Fibroblast of mammary gland (primary cell): ENCODE measurements at places on chromosomes 2 and 18.

GRCh38 chr2:232402518-232402917 lies 4.1 kb upstream of the ALPG start:
- DNase-seq = no peak

DNA sequence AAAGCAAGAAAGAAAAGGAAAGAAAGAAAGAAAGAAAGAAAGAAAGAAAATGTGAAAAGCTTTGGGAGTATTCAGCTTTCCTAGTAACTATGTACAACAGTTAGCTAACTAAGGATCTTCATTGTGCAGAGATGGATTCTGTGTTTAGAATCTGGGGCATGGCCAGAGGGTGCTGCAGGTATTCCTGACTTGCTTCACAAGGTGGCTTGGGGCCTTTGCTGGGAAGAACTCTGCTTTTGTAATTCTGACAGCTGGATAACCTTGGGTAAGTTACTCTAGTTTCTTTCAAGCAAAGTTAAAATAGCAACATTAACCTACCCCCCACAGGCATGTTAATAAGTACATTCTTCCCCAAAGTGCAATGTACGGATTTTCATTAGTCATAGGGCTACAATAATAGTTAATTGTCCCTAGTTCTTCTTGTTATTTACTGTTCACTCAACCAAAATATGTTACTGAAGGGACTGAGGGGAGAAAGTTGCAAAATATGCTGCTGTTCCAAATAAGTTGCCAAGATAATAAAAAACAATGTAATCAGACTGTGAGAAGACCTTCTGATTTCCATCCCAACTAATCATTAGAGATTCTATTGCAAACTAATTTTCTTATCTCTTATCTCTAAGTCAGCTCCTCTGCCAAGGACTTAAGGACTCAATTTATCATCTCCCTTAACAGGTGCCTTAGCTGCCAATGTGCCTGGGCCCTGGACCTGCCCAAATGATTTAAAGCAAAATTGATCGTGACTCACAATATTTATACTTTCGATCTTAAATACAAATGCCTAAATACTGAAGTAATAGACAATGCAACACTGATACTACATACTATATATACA lies 50.3 kb downstream of the SERPINB8 start:
- no peak for DNase-seq

- peak; percentile 47 for DNase-seq
These were observed 32.6 kb downstream of the MARCHF4 start for GRCh38 chr2:216339456-216340279.

- peak; percentile 5 for DNase-seq
These were observed 545 bp upstream of the CDCA7 start for GRCh38 chr2:173354073-173354581.

DNA sequence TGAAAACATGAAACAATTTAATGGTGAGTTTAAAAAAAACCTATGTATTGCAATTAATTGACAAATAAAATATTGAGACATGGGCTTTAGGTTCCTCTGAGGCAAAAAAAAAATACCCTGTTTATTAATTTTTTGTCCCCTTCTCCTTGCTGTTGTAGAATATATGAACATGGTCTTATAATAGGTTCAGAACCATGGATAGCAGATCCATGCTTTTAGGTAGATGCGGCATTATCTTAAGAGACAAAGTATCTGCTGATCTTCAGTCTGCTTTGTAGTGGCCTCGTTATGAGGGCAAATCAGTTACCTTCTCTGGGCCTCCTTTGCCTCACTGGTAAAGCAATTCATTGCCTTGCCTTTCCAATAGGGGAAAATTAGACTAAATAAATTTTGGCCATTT lies 850.7 kb downstream of the NRXN1 start:
- DNase-seq = no peak

DNA sequence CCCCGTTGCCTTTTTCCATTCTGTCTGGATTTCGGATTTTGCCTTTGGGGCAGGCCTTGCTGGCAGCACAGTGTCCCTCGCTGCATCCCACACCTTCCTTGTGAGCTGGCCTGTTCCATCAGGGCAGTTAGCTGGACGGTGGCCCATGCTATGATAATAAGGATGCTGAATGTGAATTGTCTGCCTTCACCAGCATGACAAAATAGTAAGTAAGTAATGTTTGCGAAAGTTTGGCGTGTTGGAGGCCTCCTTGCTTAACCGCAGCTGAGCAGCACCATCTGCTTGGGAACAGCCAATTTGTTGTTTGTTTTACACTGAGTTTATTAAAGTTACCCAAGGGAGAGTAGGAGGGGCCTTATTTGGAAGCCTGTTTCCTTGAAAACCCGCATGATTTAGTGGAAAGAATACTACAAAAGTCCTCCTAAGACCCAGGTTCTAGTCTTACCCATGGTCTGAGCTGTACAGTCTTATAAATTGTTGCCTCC lies 469.7 kb upstream of the FANCL start:
- DNase-seq = peak; percentile 15

GRCh38 chr2:175233135-175233719 lies 51.7 kb upstream of the ATP5MC3 start:
- DNase-seq = peak; percentile 73

DNA sequence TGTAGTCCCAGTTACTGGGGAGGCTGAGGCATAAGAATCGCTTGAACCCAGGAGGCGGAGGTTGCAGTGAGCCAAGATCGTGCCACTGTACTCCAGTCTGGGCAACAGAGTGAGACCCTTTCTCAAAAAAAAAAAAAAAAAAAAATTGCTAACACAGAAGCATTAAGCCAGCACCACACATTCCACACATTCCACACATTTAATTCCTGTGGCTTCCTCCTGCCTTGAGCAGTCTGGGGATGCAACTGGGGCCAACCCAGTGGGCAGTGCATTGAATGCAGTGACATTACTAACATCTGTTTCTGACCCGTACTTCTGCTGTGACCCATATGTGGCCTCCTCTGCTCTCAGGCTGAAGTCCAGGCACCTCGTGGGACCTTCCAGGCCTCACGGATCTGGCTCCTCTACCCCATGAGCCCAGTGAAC lies 107.0 kb downstream of the BCL2L11 start:
- DNase-seq = peak; percentile 45

DNA sequence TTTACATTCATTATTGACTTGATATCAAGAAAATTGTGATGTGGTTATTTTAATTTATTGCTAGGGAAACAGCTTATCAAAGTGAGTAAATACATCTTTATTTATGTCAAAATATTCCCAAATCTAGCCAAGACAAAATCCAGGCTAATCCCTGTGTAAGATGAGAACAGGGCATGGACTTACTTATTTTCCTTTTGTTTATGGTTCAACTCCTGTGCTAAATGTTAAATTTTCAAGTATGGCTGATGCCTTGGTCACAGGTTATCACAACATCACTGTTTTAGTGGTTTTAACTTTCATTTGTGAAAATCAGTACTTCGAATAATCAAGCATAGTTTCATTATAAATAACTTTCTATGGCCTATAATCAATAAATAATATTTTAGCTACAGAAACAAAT lies 657.0 kb upstream of the SYT4 start:
- DNase-seq = no peak

- no peak for DNase-seq
These were observed 41.1 kb upstream of the PPP1CB start for GRCh38 chr2:28710545-28710944.

- DNase-seq = no peak
These were observed 5.0 kb downstream of the SOWAHC start for GRCh38 chr2:109619032-109619615.

DNA sequence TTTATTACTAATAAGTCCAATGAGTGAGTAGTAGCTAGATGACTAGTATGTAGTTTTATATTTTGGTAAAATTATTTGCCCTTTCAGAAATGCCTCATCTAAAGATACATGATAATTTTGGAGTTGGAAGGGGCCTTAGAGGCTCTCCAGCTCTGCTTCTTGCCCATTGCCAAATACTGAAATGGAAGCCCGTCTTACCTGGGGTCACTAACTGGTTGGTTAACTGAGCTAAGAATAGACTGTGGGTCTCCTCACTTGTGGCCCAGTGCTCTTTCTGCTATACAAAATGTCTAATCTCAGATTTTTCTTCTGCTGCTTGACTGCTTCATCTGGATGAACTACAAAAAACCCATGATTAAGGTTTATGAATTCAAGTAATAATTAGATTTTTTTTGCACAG lies 67.1 kb downstream of the CLIP4 start:
- DNase-seq = no peak

DNA sequence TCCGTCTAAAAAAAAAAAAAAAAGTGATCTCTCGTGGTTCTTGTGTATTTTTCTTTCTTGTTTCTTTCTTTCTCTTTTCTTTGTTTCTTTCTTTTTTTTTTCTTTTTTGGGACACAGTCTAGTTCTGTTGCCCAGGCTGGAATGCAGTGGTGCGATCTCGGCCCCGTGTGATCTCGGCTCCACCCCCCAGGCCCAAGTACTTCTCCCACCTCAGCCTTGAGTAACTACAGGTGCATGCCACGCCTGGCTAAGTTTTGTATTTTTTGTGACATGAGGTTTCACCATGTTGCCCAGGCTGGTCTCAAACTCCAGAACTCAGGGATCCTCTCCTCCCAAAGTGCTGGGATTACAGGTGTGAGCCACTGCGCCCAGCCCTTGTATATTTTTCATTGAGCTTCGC lies 91.4 kb downstream of the TMEM237 start:
- no peak for DNase-seq

GRCh38 chr2:178870703-178871102 lies 63.5 kb upstream of the TTN start:
- DNase-seq = peak; percentile 60

DNA sequence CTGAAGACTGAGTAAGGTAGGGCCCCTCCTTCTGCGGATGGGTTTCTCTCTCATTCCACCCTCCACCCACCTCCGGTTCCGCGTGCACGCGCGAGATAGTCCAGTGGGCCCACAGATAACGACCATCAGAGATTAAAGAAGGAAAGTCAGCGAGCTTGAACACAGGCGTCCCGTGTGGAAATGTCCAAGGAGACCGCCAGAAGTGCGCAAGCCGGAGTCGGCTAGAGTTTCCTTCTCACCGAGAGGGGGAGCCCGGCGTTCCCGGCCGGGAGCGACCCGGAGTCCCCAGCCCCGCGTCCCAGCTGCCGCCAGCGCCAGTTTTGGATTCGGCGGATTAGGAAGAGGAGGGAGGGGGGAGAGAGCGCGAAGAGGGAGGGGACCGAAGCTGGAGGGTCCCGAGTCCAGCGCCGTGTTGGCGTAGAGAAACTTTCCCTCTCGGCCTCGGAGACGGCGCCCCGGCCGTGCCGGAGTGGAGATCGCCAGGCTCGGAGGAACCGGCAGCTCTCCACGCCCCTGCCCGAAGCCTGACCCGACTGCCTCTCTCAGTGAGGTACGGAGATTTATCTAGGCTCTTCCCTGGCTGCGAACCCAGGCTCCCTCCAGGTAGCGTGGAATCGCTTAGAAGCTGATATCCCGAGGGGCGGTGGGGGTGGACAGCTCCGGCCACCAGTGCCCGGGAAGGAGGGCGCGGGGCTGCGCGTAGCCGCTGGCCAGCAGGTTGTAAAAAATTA lies at the start of gene GULP1:
GULP1 (plus strand) TSS at position 258 of the 731 bp plus-strand sequence. CDS start 185,829 bp downstream, outside the sequence.
- peak; percentile 71 for DNase-seq

GRCh38 chr2:84654414-84654813 lies 138.1 kb downstream of the DNAH6 start:
- DNase-seq = no peak

DNA sequence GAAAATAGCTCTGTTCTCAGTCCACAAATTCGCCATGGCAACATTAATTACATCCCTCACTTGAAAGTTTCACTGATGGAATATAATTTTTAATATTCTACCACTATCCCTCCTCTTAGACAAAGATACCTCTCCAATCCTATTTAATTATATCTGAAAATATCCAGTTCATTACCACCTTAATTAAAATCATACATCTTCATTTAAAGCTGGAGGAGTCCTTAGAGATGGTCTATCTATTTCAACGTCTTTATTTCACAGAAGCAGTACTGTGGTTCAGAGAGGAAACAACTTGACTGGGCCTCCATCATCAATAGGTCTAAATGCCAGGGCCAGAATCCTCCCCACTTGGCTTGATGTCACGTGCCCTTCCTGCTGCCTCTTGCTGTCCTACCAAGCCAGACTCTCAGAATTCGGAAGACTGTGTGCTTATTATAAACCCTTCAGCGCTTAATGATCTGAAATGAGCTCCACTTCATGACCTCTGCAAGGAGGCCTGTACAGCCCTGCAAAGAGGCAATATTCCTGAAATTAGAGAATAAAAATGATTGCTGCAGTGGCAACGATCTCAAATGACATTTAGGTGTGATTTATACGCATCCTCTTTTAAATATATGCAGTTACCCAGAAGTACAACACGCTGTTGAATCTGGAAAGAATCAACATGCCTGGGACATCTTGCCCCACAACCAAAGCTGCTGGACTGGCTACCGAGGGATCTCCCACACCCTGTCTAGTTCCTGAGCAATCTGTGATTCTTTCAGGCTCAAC lies 146.3 kb downstream of the TMEM163 start:
- no peak for DNase-seq

DNA sequence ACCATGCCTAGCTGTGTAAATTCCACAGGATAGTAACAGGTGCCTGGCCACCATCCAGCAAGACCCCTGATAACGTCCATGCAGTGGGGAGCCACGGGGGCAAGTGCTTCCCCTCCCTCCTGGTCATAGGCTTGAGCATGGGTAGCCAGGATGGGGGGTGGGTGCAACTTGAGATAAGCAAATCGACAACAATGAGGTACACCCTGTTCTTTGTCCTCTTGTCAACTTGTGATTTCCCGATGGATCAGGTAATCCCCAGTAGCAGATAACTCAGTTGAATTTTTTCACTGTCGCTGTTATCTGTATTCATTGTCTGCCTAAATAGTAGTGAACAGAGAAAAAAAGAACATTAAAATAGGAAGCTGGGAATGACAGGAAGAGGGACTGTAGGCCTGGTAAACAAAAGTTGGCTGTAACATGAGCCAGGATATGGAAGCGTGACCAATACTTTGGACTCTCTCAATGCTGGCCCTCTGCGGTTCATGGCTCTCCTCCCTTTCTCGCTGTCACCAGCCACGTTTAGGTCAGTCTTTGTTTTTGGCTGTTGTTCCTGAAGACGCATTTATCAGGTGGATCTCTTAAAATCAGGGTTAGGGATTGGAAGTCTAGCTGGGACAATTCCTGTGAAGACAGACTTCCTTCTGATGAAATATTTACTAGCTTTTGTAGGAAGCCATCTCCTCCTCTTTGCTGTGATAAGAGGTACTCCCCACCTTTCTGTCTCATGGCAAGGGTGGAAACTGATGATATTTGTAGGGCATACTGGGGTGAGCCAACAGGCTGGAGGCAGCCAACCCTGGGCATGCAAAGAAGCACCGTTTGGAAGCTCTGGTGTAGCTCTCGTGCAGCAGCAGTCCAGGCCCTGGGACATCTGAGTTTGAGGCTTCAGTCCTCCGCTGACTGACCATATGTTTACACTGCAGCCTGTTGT lies 42.4 kb downstream of the TCF7L1 start:
- peak; percentile 78 for DNase-seq
